ENCODE measurements at places on chromosomes 5 and 9.

DNA sequence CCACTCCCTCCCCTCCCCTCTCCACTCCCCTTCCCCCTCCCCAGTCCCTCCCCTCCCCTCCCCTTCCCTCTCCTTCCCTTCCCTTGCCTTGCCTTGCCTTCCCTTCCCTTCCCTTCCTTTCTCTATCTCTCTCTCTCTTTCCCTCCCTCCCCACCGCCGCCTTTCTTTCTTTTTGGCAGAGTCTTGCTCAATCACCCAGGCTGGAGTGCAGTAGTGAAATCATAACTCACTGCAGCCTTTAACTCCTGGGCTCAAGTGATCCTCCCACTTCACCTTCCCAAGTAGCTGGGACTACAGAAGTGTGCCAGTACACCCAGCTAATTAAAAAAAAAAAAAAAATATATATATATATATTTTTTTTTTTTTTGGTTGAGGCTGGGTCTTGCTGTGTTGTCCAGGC, 45.5 kb downstream of the IL31RA start:
- DNase-seq, result no peak

- no peak for DNase-seq
Observed at GRCh38 chr5:126506079-126506478, 82.9 kb downstream of the GRAMD2B start.

DNA sequence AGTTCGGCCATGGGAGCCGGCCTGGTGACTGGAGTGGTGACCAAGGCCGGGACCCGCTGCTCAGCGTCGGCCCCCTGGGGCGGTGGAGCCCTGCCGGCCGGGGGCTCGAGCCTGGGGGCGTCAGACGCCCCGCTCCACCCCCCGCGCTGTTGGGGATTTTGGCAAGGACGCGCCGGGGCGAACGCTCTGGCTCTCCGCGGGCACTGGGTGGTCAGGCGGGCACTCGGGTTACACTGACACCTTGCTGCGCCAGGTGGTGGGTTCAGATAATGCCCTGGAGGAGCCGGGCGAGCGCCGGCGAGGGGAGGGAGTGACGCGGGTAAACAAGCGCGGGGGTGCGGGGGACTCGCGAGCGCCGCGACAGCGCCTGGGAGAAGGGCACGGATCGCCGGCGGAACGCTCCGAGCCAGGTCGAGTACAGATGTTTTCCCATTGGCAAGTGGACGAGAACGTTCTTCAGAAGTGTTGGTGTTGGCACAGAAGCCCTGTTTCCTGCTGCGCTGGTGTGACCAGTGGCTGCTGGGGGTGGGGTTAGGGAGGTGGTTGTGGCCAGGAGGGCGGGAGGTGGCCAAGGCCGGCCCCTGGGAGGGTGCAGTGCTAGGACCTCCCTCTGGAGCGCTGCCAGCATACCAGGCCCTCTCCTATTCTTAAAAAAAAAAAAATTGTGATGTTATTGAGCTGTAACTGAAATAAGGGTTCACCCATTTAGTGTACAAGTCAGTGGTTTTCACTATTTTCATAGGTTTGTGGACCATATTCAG, 773 bp downstream of the SQSTM1 start:
- peak; percentile 97 for DNase-seq

GRCh38 chr5:170273968-170274710, 23.4 kb downstream of the LCP2 start:
- DNase-seq, result no peak

- no peak for DNase-seq
Observed at GRCh38 chr9:36940500-36940853, 93.6 kb downstream of the PAX5 start.

GRCh38 chr5:99438619-99439018, 509.8 kb upstream of the CHD1 start:
- DNase-seq, result no peak

- DNase-seq, result no peak
Observed at GRCh38 chr5:112938286-112938685, 16.3 kb upstream of the REEP5 start.

- DNase-seq, result no peak
Observed at GRCh38 chr5:112412346-112412745, 6.7 kb downstream of the EPB41L4A start.

GRCh38 chr5:76222318-76222717, 139.1 kb downstream of the SV2C start:
- DNase-seq, result no peak
